ENCODE measurements at places on chromosomes 3 and 15.

GRCh38 chr15:76147906-76148570 is 88.3 kb downstream of the TMEM266 start:
- peak; percentile 16 for DNase-seq

DNA sequence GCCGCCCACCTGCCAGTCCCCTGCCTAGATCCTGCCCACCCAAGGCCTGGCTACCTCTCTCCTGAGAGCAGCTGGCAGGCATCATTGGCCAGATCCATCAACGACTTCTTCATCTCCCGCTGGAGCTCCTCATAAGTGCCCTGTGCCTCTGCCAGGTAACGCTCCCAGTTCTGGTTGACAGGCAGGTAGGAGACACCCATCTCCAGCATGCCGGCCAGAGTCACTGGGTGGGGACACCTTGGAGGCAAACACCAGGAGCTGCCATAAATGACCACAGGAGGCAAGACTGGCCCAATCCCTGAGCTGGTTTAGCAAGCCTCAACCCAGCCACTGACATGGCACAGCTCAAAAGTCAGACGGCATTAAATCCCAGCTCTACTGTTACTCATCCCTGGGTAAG is 7.5 kb downstream of the POLG start:
- no peak for DNase-seq

DNA sequence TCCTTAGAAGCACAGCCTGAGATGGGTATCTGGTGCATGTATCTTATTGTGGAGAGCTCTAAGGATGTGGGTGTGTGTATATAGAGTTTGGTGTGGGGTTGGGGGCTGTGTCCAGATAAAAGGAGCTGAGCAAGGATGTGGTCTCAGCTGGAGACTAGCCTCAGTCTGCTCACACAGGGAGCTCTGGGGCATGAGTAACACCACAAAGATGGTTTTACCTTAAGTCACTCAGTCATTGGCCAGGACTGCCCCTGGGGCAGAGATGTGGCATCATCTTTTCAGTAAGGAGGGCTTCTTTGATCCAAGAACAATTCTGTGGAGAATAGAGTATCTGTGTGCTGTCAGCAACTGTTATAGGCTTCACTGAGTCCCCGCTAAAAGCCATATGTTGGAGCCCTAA is 163.4 kb upstream of the NUDT16 start:
- no peak for DNase-seq

DNA sequence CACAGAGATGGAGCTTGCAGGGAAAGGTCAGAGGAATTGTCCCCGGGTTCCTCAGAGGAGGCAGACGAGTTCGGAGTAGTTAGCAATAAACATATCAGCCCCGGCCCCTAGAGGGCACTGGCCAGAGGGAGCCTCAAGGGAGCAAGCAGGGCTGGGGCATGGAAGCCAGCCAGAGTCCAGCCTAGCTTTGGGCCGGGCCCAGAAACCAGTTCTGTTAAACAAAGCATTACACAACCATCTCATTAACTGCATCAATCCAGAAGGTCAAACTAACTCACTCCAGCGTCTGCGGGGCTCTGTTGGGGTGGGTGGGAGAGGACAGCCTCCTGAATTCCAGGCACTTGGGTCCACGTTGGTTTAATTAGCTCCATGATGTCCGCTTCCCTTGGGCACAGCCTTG is 41.0 kb upstream of the IREB2 start:
- DNase-seq, result no peak

DNA sequence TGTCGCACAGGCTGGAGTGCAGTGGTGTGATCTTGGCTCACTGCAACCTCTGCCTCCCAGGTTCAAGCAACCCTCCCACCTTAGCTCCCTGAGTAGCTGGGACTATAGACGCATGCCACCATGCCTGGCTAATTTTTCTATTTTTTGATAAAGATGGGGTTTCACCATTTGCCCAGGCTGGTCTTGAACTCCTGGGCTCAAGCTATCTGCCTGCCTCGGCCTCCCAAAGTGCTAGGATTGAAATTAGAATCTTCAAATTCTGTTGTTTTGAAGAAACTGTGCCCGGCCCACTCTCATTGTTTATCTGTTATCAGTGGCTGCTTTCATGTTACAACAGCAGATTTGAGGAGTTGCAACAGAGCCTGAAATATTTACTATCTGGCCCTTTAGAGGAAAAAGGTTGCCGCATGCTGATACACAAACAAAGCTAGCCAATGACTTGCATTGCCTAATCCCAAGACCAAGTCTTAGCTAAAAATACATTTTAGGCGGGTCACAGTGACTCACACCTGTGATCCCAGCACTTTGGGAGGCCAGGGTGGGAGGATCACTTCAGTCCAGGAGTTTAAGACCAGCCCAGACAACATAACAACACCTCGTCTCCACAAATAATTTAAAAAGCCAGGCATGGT is 43.2 kb upstream of the PPP4R2 start:
- no peak for DNase-seq

DNA sequence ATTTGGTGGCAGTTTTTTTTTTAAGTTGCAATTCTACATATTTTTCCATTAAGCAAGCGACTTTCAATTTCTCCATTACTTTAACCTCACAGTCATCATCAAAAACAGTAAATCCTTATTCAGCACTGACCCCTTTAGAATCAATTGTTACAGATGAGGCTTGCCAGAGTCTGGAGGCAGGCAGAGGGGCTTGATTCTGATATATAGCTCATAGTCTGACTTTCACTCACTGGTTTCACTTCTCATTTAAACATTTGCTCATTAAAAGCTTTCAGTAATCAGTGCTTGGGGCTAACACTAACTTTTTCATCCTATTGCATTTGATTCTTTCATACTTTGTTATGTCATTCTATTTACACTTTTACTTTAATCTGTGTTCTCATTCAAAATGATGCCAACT is 88.4 kb downstream of the PYDC2 start:
- DNase-seq, result no peak

DNA sequence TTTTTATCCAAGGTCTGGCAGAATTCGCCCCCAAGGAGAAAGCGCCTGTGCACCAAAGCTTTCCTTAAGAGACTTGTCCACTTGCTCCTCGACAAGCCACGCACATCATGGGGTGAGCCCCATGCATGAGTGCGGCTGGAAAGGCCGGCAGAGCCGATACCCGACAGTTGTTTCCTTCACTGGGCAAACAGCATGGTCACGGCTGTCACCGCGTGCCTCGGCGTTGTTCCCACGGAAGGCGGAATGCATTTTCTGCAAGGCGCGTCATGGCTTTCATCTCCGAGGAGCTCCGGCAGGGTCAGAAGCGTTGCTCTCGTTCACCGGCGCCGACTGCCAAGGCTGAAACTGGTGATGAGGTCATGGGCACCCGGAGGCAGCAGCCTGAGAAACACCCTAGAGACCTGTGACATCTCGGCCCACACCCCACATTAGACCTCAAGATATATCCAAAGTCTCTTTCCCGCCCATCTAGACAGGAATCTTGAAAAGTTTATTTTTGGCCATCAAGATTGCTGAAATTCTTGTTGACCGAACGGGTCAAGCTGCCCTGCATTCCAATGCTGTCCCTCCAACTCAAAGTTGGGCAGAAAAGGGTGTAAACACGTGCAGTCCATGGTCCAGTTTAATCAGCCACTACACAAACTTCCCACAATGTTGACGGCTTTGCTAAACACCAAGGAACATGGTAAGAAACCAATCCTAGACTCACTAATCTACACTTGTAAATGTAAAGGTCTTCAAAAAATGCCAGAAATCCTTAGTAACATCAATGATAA is 604 bp upstream of the TJP1 start:
- no peak for DNase-seq

DNA sequence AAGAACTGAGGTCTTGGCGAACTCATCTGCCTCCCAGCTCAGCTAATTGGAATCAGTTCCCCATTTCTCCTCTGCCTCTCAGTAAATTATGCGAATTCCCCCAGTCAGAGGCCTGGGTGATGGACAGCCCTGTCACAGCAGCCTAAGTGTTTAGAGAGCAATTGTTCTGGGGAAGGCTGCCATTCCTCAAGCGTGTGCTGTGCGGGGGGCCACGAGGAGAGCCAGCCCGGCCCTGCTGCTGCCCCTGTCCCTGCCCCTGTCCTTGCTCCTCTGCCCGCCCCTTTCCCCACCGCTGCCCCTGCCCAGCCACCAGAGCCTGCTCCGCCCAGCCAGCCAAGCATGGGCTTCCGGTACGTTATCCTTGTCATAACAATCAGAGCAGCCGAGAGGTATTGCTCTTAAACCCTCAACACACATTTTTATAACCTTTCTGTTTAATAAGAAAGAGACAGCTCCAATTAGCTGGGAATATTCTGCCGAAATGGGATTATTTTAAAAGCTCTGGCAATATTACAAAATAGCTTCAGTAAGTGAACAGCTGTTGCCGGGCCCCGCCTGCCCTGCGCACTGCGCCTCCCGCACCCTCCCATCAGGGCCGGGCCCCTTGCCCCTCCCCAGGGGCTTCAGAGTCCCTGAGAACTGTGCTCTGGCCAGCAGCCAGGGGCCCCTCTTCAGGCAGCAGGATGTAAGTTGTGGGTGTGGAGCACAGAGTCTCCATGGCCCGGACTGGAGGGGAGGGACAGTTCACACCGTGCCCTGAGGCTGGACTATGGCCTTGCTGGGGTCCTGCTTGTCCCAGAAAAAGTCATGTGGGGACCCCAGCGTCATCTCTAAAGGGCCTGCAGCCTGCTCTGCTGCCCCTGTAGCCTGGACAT is 12.4 kb upstream of the CACNA2D2 start:
- DNase-seq, result no peak

GRCh38 chr3:126439346-126439967 is 36.2 kb downstream of the ZXDC start:
- DNase-seq, result no peak

GRCh38 chr15:62745621-62746225 is 296.8 kb upstream of the TPM1 start:
- DNase-seq, result no peak

DNA sequence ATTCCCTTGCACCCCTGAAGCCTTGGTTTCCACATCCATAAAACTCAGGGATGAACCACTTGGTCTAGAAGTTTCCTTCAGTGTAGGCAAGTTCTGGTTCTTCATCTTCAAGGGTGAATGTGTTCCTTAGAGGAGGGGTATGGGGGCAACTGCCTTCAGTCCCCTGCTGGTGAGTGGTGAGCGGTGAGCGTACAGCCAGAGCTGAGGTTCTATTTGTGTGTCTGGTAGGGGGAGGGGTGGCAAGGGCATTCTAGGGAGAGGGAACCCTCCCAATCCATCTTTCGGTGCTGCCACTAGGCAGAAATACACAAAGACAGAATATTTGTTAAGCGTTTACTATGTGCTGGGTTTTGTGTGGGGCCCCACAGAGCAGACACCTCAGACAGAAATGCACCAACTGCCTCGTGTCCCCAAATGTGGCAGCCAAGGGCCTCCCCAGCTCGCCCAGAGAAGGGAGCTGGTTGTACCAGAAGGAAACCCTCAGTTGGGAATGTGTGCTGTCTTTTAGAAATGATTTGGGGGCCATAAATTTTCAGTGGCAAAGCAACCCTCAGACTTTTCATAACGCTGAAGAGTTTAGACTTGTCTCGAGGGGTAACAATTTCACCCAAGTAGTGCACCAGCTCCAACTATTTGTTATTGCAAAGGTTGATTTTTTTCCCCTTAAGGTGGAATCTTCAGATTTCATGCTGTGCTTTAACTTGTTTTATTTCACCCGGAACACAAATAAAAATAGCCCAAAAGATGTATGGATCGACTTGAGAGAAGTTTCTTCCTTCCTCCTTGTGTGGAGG is 137.6 kb downstream of the FBLN2 start:
- DNase-seq, result no peak

GRCh38 chr3:161540594-161540993 is 44.0 kb downstream of the OTOL1 start:
- DNase-seq, result no peak

- DNase-seq, result no peak
These were observed 43.7 kb downstream of the TMEM45A start for GRCh38 chr3:100536093-100536492.

GRCh38 chr3:54746722-54747121 is 181.1 kb downstream of the LRTM1 start:
- DNase-seq, result no peak

DNA sequence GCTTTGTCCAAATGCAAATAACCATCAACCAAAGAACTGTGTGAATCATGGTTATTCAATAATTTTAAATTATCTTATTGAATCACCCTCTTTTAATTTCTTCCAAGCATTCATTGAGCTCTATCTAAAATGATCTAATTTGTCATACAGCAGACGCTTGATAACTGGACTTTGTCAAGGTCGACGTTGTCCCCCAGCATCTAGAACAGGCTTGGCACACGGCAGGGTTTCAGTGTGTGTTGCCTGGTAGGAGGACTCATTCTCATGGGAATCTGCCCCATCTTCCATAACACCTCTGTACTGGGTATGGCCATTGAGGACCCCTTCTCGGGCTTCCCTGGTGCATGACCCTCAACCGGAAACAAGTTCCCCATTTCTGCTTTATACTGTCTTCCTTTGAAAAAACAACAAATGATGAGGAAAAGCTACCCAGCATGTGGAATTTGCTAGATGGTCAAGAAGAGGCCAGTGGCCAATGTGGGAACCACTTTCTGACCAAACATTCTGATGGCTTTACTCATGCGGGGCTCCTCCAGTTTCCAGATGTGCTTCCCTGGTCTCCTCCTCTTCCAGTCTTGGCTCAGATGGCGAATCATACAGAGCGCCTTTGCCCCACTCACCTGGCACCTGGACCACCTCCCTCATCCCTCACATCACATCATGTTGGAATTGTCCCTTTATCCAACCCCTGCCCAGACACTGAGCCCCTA is 41.7 kb upstream of the SEC22A start:
- DNase-seq, result no peak

DNA sequence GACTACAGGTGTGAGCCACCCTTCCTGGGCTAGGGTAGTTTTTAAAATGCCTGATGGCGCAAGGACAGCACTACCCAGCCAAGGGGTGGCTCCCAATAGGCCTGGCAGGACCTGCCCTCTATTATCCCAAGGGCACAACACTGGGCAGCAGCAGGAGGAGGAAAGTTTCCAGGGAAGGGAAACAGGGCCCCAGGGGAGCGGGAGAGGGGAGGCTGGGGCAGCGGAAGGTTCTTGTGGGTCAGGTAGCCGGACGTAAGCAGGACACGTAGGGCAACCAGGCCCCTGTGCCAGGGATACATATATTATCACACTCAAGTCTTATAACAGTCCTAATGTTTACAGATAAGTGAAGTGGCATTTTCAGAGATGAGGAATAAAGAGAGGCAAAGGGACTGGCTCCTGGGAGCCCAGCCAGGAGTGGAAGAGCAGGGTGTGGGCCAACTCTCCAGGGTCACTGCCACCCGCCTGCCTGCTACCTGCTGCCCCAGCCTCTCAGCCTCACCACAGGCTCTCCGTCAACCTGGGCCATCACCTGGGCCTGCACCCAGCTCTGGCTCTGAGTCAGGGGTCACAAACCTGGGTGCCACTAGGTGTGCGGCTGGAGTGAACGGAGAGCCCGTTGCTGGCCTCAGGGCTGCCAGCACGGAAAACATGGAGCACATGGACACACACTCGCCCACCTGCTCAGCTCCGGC is 73.2 kb upstream of the SNRPA1 start:
- no peak for DNase-seq

DNA sequence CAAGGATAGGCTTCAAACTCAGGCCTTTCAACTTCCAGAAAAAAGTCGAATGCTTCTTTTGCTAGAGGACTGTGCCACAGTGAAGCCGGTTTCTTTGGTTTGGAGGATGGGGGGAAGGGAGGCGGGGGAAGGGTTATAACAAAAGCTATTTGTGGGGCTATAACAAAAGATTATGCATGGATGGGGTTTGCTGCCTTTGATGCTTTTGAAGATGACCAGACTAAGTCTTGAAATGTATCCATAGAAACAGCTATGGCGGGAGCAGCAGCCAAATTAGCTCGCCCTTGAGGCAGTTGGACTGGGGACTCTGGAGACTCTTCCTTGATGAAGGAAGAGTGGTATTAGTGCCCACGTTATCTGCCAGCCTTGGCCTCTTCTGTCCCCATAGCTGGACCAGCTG is 47.5 kb downstream of the SRGAP3 start:
- DNase-seq, result no peak

GRCh38 chr3:9098716-9099675 is 135.7 kb upstream of the RAD18 start:
- no peak for DNase-seq
